Cardiac muscle cell (in vitro differentiated cells and primary cell): ENCODE measurements at places on chromosomes 16 and 17. TPM values are rescaled to one million over a fixed set of nuclear protein-coding genes. Genes with fewer than 3 reads are reported as not detected.

The MYH2 gene
- total RNA-seq, result 0.11 TPM in 1 of 2 replicates, not detected in the other

The KCNG4 gene
- not detected in 2 replicates for total RNA-seq

The BTBD17 gene
- 0.63 TPM in 1 of 2 replicates, not detected in the other for total RNA-seq

The CCT6B gene
- 4.8 and 5.6 TPM in 2 replicates for total RNA-seq

The OTOA gene
- total RNA-seq, result 0.11 and 0.51 TPM in 2 replicates

GRCh38 chr16:46690281-46691178, 1.1 kb downstream of the ORC6 start:
- no peaks in the 10 kb centered on the region for H3K27me3 ChIP-seq
- peak overlapping the region; percentile 70 for H3K4me3 ChIP-seq
- peaks cover 7% of the 10 kb centered on the region for H3K36me3 ChIP-seq
- H3K4me1 ChIP-seq, result peaks cover 31% of the 10 kb centered on the region
- peak; percentile 21 for DNase-seq

GRCh38 chr17:80594431-80595269, 50.0 kb downstream of the RPTOR start:
- DNase-seq, result no peak
- H3K36me3 ChIP-seq, result no peaks in the 10 kb centered on the region
- no peak overlapping the region for H3K4me3 ChIP-seq

DNA sequence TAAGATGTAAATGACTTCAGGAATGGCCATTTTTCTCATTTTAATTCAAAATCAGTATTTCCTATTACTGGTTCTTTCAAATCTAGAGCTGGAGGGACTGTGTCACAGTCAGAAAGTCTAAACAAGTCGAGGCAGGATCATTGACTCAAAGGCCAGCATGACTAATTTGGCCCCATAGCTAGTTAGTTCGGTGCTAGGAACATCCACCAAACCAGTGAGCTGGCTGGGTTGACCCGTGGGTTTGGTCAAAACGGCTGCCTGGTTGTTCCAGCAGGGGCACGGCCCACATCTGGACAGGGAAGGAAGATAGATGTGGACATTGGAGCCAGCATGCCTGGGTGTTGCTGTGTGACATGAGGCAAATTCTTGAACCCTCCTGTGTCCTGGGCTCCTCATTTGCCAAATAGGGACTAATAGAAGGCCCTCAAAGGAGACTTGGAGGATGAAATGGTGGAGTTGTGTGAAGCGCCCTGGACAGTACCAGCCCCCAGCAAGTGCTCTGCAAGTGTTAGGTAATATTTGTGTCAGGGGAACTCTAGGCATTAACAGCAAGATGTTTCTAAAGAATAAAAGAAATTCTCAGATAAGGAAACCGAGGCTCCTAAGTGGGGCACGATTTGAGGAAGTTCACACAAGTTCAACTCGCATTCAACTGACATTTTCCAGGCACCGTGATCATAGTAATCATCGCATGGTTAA, 46.2 kb downstream of the MEOX1 start:
- H3K27ac ChIP-seq, result no peak overlapping the region
- H3K4me3 ChIP-seq, result no peak overlapping the region
- no peak for DNase-seq
- H3K36me3 ChIP-seq, result no peaks in the 10 kb centered on the region

- H3K4me3 ChIP-seq, result no peak overlapping the region
- H3K4me1 ChIP-seq, result peaks cover 29% of the 10 kb centered on the region
- no peaks in the 10 kb centered on the region for H3K27me3 ChIP-seq
- no peak for DNase-seq
- peak overlapping the region; percentile 19 for H3K27ac ChIP-seq
- H3K36me3 ChIP-seq, result no peaks in the 10 kb centered on the region
Observed at GRCh38 chr16:85616607-85617321, 3.6 kb downstream of the GSE1 start.

DNA sequence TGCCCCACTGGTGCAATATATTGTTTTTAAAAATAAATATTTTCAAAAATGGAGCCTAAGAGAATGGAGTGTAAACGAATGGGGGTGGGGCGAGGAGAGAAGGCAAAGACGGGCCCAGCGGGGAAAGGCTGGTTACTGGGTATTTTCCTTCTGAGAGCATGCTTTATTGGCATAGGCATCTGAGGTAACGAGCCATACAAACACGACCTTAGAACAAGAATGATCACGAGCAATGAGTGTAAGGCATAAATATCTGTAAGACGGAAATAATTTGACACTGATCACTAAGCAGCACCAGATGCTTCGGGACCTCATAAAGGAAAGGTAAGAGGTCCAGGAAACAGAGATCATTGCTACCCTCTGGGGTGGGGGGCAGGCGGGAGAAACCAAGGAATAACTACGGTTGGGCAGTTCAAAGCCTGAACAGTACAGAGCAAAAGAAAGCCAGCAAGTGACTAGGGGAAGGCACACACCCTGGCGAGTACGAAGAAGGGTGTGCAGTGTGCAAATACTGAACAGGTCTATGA, 959 bp downstream of the SSH2 start:
- H3K36me3 ChIP-seq, result no peaks in the 10 kb centered on the region
- peaks cover 35% of the 10 kb centered on the region for H3K4me1 ChIP-seq
- no peaks in the 10 kb centered on the region for H3K27me3 ChIP-seq
- H3K4me3 ChIP-seq, result peak overlapping the region; percentile 64
- H3K27ac ChIP-seq, result peak overlapping the region; percentile 89
- peak; percentile 64 for DNase-seq

DNA sequence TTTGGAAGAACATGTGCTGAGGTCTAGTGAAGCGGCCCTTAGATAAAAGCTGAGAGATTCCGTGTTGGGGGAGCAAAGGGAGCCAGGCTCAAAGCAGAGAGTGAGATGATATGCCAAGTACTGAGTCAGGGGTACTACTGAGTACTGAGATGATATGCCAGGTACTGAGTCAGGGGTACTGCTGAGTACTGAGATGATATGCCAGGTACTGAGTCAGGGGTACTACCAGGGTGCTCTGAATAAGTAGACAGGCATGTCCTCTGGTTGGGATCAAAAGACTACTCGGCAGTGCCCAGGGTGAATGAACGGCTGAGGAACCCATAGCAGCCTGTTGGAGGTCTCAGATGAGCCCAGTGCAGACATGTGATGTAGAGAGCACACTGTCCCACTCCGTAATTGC, 239.0 kb downstream of the SOX9 start:
- no peaks in the 10 kb centered on the region for H3K27me3 ChIP-seq
